Retina (tissue), 1 donor: ENCODE measurements at places on chromosomes 2 and 18.
A peak's percentile ranks its signal among the peaks of the same experiment; 100 is the strongest.

DNA sequence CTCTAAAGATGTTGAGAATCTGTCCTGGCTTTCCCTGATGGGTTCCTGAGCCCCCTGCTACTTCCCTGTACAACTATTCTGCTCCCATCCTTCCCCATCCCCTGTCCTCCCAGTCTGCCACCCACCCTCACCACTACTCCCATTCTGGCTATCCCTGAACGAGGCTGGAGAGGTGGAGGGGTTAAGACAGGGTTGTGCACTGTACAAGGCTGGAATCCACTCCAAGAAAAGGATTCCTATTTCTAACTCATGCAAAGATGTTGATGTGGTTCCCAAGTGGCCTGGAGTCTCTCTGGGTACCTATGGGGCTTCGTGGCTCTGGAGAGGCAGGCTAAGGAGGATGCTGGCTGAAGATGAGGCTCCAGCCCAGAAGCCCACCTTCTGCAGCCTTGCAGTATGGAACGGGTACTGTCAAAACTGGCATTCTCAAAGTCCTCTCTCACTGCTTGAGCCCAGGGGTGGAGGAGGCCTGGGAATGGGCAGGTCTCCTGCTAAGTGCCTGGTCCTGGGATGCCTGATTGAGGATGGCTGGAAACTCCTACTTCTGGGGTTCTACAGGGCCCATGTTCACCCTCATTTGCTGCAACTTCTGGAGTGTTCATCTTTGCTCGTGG lies 1.3 kb upstream of the FEV start:
- DNase-seq: no peak

- DNase-seq: no peak
These were observed 756 bp upstream of the SLC35F5 start for GRCh38 chr2:113757138-113757657.

DNA sequence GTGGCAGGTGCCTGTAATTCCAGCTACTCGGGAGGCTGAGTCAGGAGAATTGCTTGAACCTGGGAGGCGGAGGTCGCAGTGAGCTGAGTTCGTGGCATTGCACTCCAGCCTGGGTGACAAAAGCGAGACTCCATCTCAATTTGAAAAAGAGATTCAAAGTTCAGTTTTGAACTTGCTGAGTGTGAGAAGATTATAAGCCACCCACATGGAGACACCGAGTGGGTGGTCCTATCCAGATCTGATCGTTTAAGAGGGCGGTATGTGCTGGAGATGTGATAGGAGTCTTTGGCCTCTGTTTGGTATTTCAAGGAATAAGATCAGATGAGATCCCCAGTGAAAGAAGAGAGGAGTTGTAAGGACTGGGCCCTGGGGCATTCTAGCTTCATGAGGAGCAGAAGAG lies 25.6 kb downstream of the RNF144A start:
- DNase-seq: no peak

GRCh38 chr2:160613466-160614153 lies 120.0 kb upstream of the RBMS1 start:
- no peak for DNase-seq

DNA sequence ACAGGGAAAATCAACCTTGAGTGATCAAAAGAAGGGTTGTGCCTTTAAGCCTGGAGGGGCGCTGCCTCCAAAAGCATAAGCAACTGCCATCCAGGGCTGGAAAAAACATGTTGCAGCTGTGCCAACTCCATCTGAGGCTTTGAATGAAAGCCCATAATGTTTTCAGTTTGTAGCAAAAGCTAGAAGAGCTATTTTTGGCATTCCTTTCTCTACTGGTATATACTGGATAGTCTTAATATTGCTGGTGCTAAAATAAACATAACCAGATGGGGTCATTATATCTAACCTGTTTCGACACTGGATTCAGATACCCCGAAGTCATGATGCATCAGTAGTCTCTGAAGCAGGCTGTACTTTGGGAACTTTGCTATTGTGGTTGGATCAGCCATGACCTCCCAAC lies 25.1 kb downstream of the ANXA4 start:
- no peak for DNase-seq

- no peak for DNase-seq
These were observed 303.7 kb upstream of the HS6ST1 start for GRCh38 chr2:128622371-128622770.

GRCh38 chr2:109637749-109638570 lies 23.8 kb downstream of the SOWAHC start:
- no peak for DNase-seq

GRCh38 chr2:97751752-97752151 lies 38.4 kb downstream of the ZAP70 start:
- DNase-seq: no peak

DNA sequence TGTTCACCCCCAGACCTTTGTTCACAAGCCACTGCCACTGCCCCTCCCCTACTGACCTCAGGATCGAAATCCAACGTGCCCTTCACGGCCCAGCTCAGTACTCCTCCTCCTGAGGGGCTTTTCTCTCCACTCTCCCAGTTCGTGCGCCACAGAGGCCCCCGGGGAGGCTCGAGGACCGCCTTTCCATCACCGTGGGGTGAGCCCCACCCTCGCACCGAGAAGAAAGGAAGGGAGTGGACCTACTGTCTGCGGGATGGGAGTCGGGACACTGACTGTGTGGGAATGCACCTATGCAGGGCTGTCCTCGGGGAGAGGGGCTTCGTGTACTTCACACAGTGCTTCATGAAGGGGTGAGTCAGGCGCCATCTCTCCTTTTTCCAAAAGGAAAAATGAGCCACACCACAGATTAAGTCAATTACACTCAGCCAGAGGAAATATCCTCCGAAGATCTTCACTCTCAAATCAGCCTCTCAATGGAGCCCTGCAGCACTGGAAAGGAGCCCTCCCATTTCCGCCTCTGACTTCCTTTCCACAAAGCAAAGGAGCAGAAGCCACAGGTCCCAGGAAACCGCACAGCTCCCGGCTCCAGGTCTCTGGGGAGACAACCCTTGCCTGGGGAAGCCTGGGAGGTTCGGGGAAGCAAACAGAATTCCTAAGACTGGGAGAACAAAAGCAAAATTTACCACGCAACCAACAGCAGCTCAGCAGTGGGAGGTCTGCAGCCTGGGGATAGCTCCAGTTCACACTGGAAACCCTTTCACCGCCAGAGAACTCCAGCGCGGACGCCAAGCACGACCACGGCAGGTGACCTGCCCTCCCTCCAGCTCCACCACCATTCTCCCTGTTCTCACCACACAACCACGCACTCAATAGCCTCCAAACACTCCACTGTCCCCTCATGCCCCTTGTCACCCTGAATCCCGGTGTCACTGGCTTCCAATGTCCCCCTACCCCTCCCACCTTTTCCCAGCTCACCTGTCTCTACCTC lies 21.6 kb downstream of the ADCY3 start:
- DNase-seq: no peak

GRCh38 chr2:159961037-159961436 lies 101.4 kb downstream of the PLA2R1 start:
- no peak for DNase-seq

GRCh38 chr18:36602620-36603019 lies 226.2 kb downstream of the TPGS2 start:
- DNase-seq: no peak

DNA sequence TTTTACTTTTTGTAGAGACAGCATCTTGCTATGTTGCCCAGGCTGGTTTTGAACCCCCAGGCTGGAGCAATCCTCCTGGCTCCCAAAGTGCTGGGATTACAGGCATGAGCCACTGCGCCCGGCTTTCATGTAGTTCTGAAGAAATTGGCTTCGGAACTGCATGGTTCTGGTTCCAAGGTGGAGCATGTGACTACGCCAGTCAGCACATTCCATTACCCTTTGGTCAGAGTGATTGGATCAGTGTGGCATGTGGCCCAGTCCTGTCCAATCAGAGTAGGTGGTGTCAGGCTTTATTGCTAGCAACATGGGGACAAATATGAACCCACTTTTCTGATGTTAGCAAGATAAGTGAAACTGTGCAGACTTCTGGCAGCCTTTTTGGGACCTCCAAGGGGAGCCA lies 16.3 kb upstream of the ATOH8 start:
- no peak for DNase-seq

GRCh38 chr2:56630286-56630685 lies 446.5 kb downstream of the CCDC85A start:
- DNase-seq: no peak

DNA sequence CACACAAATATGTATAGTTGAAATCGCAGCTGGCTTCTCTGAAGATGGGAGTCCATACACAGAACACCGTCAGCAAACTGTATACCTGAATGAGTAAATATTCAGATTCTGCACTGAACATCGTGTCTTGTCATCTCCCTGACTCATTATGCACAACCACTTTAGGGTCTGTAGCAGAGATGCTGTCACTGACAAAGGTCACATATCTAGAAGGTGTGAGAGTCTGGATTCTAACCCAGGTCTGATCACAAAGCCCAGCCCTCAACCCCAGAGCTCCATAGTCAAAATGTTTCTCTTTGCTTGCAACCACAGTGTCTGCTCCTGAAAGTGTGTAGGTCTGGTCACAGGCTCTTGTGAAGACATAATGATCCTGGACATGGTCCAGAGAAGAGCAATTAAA lies 78.3 kb upstream of the PAX8 start:
- no peak for DNase-seq

DNA sequence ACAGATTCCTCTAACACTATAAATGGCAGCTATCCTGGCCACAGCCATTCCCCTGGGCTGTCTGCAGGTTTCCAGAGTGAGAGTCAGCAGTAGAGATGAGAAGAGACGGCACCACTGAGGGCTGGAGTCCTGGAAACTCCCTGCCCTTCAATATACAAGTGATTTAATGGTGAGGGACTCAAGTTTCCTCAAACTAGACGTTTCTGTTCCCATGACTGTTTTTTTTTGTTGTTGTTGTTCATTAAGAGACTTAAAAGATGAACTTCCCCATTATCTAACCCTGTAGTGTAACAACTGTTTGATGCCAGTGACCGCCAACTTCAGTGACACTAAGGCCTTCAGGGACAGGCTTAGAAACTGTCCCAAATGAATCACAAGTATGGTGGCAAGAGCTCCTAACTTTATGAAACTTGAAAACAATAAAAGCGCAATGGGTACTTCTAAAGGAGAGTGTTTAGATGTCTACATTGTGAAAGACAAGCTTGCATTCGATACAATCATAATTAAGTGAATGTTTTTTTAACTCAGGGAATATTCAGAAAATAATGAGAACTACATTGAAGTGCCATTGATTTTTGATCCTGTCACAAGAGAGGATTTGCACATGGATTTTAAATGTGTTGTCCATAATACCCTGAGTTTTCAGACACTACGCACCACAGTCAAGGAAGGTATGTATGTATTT lies 34.0 kb downstream of the IL1R2 start:
- DNase-seq: no peak

DNA sequence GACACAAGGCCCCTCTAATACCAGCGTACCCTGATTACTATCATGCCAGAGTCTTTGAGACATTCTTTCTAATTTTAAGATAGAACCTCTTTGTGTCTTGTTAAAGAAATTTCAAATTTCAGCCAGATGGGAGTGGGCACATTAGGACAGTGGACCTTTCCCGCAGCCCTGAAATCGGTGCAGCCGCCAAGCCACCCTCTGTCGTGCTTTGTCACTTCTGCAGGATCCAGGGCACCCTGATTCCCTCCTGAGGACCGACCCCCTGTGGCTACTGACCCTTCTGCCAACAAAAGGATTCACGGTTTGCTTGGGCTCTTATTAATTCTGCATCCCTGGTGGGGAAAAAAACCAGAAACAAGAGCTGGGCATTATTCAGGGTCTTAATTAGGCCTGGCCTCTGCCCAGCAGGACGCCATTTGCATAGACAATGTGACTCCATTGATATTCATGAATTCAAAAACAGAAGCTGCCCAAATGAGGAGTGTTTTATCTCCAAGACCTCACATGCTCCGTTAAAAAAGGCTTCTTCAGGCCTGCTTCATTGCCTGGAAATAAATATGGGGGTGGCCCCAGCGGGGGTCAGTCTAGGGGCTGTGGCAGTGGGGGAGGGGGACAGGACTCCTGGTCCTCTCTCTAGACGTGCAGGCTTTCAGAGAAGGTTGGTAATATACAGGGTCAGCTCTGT lies 116.9 kb downstream of the ALPK2 start:
- peak; percentile 82 for DNase-seq

GRCh38 chr2:187263675-187264560 lies 184.1 kb downstream of the CALCRL start:
- DNase-seq: no peak

- no peak for DNase-seq
These were observed 267.6 kb downstream of the BCL2 start for GRCh38 chr18:63051928-63052327.
